GM10248 (cell line): ENCODE measurements at places on chromosomes 5 and 9.

DNA sequence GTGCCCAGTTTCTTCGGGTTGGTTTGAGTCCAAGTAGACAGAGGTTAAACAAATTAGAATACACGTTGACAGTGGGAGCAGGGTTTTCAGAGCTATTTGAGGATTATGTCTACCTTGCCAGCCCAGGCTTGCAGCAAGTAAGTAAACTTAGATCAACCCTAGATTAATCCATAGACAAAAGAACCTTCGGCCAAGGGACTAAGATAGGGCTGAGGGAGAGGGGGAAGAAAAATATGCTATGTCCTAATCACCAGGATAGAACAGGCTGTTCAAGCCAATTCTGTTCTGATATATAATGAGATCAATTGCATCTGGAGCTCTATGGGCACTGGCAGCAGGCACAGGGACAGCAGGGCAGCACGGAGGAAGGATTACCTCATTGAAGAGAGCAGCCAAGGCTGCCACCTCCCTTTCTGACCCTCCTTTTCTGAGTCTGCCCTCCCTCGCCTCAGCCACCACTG, 377.7 kb downstream of the PIK3R1 start:
- DNase-seq, result no peak

DNA sequence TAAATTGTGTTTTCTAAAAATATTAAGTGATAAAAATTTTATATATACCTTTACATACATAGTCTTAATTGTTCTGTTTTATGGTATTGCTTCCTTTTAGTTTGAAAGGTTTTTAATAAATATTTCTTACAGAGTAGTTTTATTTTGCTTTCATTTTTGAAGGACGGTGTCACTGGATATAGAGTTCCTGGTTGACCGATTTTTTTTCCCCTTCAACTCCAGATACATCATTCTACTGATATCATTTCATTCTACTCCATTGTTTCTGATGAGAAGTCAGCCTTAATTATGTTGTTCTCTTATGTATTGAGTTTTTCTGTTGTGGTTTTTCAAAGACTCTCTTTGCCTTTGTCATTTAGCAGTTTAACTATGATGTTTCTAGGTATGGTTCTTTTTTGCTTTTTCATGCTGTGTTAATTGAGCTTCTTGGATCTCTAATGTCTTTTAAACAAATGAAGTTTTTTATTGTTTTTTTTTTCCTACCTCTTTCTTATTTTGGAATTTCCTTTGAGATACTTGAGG, 30.4 kb downstream of the MTREX start:
- DNase-seq, result no peak

GRCh38 chr5:105670596-105670995, 2000.1 kb downstream of the EFNA5 start:
- DNase-seq, result no peak

GRCh38 chr5:60503771-60504170, 196.2 kb downstream of the DEPDC1B start:
- DNase-seq, result no peak

GRCh38 chr5:23684103-23684502, 176.7 kb downstream of the PRDM9 start:
- no peak for DNase-seq

GRCh38 chr5:34464829-34465228, 191.3 kb upstream of the RAI14 start:
- DNase-seq, result no peak

GRCh38 chr5:149901511-149901910, 43.1 kb downstream of the PDE6A start:
- no peak for DNase-seq

DNA sequence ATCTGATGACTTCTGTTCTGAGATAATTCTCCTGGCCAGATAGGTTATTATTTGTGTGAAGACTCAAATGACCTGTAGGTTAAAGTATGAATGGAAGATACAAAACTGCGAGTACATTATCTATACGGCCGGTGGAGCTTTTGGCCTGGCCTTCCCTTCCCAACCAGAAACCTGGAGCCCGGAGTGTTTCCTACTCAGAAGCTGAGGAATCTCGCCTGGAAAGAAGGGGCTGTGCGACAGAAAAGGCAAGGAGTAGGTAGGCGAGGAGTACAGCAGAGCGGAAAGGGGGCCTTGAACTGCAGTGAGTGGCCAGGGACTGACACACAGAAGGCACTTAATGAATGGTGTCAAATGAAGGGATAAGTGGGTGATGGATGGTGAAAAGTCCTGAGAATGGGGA, 34.6 kb downstream of the ANGPTL2 start:
- DNase-seq, result no peak

DNA sequence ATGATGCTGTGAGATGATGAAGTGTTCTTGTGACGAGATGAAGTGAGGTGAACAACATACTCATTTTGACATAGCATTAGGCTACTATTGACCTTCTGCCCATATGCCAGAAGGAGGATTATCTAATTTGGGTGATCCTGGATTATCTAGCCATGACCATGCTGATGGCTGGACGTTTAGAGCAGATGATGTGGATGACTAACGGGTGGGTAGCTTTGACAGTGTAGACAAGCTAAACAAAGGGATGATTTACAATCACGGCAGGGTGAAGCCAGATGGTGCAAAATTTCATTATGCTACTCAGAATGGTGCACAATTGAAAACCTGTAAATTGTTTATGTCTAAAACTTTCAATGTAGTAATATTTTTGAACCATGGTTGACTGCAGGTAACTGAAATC, 2403.4 kb upstream of the ACO1 start:
- no peak for DNase-seq

GRCh38 chr5:105506692-105507277, 1944.2 kb upstream of the NUDT12 start:
- DNase-seq, result no peak

- DNase-seq, result no peak
Measured at GRCh38 chr9:134545543-134546245, 95.9 kb upstream of the COL5A1 start.

GRCh38 chr9:130938184-130938651, 829 bp downstream of the FIBCD1 start:
- DNase-seq, result no peak
